ENCODE measurements at places on chromosomes 2 and 18.

DNA sequence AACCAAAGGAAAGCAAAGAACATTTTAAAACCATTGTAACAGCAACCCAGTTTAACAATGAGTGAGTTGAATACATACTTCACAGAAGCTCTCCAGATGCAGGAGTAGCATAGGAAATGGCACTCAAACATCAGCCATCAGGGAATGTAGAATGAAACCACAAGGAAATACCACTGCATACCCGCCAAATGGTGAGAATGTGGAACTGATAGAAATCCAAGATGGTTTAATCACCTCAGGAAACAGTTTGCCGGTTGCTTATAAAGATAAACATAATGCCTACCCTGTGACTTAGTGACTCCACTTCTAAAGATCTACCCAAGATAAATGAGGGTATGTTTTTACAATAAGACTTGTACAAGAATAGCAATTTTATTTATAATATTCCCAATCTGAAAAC is 132.0 kb downstream of the GALNT1 start:
- DNase-seq, result no peak

DNA sequence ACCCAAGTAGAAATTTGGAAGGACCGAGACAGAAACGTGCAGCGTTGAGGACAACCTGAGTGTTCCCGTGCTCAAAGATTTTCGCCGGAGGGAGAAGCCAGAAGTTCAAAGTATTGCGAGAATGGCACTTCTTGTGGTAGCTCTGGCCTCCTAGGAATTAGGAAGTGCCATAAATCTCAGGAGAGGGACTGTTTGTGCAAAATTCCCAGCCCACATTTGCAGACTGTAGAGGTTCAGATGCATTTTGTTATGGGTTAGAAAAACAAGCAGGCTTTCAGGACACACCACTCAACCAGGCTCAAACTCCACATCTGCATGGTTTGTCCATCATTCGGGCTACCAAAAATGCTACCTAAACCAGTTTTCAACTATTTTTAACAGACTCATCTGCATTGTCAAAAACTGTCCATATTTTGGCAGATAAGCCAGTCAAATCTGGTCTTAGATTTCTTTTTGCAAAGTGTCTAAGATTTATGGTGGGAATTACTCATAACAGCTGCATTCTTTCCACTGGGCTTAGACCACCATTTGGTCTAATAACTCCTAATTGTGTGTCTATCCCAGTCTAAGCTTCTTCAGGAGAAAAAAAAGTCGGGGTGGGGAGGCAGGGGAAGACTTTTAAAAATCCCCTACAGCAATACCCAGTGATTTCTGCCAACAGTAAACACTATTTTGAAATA is 422.9 kb downstream of the ARHGAP15 start:
- DNase-seq, result no peak

GRCh38 chr2:51559026-51559425 is 527.1 kb upstream of the NRXN1 start:
- no peak for DNase-seq

DNA sequence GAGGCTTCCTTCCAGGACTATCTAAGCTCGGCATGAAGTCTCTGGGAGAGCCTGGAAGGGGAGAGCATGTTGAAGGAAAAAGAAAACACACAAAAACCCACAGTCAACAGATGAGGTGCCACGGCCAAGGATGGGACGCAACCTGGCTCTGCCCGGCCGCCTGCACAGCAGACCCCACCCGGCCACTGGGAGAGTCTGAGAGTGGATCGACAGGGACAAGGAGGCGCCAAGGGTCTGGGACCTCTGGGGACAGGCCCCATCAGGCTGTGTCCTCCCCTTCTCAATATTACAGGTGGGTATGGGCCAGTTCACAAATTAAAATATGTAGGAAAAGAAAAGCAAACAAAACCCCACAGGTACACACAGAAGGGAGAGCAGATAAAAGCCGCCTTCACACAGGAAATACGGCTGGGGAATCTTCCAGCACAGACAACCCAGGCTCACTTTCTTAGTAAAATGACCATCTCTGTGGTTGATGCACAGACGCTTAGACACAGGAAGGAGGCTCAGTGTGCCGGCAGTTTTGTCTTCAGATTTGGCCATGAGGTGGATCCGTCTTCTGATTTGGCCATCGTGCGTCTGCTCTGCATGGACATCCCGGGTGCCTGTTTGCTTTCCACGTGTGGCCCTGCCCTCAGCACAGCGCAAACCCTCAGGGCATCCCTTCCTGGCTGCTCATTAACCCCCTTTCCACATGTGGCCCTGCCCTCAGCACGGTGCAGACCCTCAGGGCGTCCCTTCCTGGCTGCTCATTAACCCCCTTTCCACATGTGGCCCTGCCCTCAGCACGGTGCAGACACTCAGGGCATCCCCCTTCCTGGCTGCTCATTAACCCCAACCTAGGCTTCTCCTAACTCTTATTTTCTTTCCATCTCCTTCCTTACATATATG is 138.4 kb downstream of the EIPR1 start:
- no peak for DNase-seq

GRCh38 chr2:205762881-205763280 is 80.6 kb downstream of the NRP2 start:
- DNase-seq, result no peak

DNA sequence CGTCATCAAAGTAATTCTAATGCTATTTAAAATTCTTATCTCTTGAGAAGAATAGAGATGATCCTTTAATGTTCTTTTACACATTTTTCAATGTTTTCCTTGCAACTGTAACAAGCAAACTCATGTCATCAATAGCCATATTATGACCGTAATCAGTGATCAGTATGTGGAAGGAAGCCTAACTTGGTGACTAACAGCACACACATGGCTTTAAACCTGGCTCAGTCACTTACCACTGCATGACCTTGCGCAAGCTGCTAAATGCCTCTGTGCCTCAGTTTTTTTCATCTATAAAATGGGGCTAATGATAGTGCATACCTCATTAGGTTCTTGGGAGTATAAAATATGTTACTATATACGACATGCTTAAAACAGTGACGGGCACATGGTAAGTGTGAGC is 149.7 kb downstream of the BCL2 start:
- DNase-seq, result no peak

DNA sequence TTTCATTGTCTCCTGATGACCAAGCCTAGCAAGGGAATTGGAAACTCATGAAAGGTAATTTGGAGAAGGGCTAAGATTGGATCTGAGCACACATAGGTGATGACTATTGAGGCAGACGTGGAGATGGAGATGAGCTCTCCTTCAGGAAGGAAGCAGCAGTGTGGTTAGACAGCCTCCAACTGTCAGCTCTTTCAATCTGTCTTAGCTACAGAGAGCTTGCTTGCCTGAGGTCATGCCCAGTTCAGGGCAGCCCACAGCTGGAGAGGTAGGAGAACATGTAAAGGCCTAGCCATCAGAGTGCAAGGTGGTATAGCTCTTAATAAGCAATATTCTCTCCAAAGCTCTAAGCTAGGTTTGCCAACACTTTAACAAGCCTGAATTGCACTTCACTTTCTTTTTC is 79.2 kb downstream of the THSD7B start:
- DNase-seq, result no peak

DNA sequence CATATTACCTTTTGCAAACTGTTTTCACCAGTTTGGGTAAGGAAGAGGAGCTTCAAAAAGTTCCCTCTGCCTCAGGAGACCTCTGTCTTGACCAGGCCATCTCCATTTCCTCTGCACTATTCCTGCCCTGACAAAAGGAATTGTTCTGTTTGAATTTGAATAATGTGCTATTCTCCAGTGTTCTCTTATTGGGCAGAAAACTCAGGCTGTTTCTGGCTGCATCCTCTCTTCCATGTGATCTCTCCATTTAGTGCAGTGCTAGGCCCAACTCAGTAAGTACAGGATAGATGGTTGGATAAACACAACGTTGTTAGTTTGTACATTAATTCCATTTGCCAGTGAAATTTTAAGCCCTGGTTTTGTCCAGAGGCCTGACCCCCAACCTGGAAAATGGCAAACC is 102.2 kb upstream of the CELF4 start:
- DNase-seq, result no peak

DNA sequence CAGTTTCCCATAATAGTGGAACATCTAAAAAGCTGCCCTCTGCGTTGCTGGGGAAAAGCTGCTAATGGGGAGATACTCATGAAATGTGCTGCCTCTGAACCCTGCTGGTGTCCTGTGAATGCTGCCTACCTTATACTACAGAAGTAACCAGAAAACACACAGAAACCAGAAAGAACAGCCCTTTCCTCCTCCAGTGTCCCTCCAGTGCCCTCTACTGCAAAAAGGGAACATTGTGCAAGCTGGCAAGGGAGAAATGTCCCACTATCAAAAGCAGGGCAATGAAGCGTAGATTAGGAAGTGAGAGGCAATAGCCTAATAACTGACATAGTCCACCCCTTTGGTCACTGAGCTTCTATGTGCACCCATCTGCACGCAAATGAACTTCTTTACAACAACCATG is 162.7 kb upstream of the ETAA1 start:
- DNase-seq, result no peak

- DNase-seq, result no peak
Measured at GRCh38 chr2:181164699-181165098, 184.3 kb downstream of the UBE2E3 start.

- DNase-seq, result no peak
Measured at GRCh38 chr2:174120346-174120745, 128.0 kb downstream of the OLA1 start.

- no peak for DNase-seq
Measured at GRCh38 chr2:234951664-234952269, at the start of gene SH3BP4. Gene SH3BP4, plus strand, starts transcription at chr2:234952017. Its CDS starts 82,986 bp downstream, at chr2:235035003.

DNA sequence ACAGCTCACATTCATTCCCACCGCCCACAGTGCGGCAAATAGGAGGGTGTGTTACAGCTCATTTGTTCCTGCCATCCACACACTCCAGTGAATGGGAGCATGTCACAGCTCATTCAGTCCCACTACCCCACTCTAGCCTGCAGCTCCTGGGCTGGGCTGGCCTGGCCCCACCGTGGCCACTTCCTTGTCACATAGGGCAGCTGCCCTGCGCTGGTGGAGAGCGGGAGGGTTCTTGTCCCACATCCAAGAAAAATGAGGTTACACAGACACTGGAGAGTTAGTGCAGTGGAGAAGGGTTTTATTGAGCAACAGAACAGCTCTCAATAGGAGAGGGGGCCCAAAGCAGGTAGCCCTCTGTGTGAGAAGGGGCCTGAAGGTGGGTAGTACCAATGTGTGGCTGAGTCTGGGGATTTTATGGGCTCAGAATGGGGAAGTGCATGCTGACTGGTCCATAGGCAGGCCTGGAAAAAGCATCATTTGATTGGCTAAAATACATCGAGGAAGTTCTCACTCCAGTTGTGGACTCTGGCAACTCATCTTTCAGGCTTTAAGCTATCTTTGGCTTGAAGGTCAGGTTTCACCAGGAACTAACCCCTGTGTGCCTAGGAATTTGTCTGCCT is 249.7 kb downstream of the ETAA1 start:
- DNase-seq, result no peak

GRCh38 chr2:233361297-233361696 is 7.0 kb downstream of the DGKD start:
- no peak for DNase-seq

GRCh38 chr2:20231598-20232026 is 6.7 kb upstream of the SDC1 start:
- no peak for DNase-seq

GRCh38 chr18:9095297-9096006 is 7.0 kb upstream of the NDUFV2 start:
- no peak for DNase-seq

- no peak for DNase-seq
Measured at GRCh38 chr2:180247658-180248057, 240.6 kb upstream of the CWC22 start.

- no peak for DNase-seq
Measured at GRCh38 chr2:69055688-69056470, 42.9 kb downstream of the ANTXR1 start.

Measured in activated naive CD4-positive, alpha-beta T cell (primary cell).